ENCODE measurements at places on chromosomes 7 and 10.

DNA sequence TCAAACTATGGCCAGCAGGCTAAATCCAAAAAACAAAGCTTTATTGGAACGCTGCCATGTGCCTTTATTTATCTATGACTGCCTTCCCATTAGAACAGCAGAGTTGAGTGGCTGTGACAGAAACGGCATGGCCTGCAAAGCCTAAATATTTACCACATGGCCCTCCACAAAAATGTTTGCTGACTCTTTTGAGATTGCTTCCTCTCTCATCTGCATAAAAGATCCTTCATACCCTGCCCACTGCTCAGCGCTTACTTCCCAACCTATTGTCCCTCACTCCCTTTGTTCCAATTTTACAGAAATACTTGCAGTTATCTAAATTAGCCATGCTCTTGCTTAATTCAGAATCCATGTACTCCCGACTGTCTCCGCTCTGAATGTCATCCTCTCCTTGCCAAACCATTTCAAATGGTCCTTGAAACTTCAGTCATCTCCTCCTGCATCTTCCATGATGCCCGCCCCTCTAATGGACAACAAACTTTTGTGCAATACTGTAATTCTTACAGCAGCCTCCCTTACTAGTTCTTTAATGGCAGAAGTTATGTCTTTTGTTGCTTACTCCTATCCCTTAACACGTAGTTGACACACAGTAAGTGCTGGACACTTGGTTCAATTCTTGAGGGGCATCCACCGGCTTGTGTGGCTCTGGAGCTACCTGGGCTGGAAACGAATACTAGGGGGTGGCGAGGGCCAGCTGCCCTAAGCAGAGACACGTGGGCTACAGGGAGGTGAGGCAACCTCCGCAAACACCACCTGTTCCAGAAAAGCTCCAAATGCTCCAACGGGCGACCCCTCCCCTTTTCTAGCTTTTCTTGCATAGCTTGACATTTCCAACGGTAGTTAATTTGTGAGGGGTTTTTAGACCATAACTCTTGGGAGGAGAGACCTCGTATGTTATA, 832 bp downstream of the XRCC2 start:
- no peak for DNase-seq

DNA sequence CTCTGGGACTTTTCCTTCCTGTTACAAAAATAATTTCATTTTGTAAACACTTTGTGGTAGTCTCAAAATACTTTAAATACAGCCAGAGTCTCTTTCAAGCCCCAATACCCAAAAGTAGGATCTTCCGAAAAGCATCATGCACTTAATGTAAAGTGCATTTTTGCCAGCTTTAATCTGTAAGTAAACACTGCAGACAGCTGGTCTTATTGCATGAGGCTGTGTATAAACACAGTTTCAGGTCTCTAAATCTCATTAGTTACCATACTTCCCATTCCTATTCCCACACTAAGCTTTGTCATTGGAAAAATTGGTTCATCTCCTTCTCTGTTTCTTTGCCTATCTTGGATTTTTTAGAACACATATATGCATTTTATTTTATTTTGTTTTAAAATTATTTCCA, 87.6 kb upstream of the GNAI1 start:
- no peak for DNase-seq

- no peak for DNase-seq
These were observed 225.4 kb upstream of the ZWINT start for GRCh38 chr10:56586461-56586891.

- DNase-seq = no peak
These were observed 178.6 kb downstream of the FANK1 start for GRCh38 chr10:126075009-126075408.

DNA sequence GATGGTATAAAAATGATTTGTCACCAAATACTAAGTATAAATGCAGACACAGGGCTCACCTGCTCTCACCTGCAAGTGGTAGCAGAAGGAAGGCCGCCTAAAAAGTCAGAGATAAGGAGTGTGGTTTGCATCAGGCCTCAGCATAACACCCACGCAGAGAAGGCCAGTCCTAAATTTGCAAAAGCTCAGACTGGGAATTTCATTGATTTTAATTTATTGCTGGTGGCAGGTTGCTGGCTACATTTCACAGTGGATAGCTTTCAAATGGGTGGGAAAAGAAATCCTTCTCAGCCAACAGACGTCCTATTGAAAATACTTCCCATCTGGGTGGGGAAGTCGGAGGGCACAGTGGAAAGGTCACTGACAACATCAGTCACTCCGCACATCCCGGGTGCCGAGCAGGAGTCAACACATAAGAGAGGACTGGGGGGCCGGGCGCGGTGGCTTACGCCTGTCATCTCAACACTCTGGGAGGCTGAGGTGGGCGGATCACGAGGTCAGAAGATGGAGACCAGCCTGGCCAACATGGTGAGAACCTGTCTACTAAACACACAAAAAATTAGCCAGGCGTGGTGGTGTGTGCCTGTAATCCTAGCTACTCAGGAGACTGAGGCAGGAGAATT, 561.8 kb upstream of the MKI67 start:
- no peak for DNase-seq

- DNase-seq = no peak
These were observed 876 bp downstream of the DNAH11 start for GRCh38 chr7:21543528-21544302.

- DNase-seq = no peak
These were observed 99.4 kb upstream of the EFCAB10 start for GRCh38 chr7:105680505-105681187.

DNA sequence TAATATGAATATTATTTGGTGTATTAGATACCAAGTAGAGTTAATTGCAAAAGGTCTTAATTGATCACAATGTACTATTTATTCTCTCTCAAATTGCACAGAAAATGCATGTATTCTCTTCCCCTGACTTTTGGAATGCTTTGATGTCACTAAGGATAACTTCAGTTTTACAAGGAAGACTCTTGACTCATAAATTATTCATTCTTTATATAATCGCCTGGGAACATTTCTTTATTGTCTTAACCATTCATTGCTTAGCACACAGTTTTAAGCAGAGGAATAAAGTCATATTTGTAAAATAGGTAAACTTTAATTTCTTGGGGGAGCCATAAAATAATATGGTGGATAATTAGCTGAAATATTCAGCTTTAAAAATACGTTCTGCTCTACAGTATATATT, 306.0 kb upstream of the TMEM229A start:
- no peak for DNase-seq

- no peak for DNase-seq
These were observed 118.9 kb downstream of the CFAP58 start for GRCh38 chr10:104472505-104472904.

- DNase-seq = no peak
These were observed 411.8 kb downstream of the SDK1 start for GRCh38 chr7:3712841-3713240.

- DNase-seq = no peak
These were observed 240.7 kb upstream of the CCDC6 start for GRCh38 chr10:60147025-60147424.

DNA sequence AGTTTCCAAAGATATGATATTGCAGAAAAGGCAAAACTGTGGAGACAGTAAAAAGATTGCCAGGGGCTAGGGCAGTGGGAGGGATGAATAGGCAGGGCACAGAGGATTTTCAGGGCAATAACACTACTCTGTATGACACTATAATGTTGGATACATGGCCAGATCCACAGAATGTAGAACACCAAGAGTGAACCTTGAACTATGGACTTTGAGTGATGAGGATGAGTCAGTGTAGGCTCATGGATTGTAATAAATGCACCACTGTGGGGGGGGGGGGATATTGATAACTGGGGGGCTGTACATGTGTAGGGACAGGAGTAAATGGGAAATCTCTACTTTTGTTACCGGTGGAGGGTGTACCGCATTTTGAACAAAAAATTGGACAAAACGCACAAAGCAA, 77.4 kb downstream of the ALOX5 start:
- DNase-seq = no peak

DNA sequence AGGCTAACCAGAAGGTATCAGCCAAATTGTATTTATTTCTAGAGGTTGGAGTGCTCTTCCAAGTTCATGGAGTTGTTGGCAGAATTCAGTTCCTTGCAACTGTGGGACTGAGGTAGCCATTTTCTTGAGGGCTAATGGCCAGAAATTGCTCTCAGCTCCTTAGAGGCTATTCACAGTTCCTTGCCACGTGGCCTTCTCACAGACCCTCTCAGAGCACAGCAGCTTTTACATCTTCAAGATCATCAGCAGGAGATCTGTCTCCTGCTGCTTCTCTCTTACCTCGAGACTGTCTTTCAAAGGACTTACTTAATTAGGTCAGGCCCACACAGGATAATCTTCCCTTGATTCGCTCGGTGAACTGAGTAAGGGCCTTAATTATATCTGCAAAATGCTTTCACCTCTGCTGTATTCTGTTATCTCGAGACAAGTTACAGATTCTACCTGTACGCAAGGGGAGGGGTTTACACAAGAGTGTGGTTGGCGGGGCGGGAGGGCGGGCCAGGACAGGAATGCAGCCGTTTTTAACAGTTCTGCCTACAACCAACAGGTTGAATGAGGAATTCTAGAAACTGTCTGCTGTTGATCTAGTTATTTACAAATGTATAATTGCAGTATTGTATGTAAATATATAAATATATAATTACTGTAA, 15.0 kb downstream of the MIOS start:
- no peak for DNase-seq

GRCh38 chr7:129536323-129536722, 34.0 kb downstream of the SMKR1 start:
- DNase-seq = no peak

- DNase-seq = no peak
These were observed 995 bp upstream of the PARD3 start for GRCh38 chr10:34816085-34816496.

GRCh38 chr10:3365630-3366029, 193.0 kb upstream of the PITRM1 start:
- no peak for DNase-seq

DNA sequence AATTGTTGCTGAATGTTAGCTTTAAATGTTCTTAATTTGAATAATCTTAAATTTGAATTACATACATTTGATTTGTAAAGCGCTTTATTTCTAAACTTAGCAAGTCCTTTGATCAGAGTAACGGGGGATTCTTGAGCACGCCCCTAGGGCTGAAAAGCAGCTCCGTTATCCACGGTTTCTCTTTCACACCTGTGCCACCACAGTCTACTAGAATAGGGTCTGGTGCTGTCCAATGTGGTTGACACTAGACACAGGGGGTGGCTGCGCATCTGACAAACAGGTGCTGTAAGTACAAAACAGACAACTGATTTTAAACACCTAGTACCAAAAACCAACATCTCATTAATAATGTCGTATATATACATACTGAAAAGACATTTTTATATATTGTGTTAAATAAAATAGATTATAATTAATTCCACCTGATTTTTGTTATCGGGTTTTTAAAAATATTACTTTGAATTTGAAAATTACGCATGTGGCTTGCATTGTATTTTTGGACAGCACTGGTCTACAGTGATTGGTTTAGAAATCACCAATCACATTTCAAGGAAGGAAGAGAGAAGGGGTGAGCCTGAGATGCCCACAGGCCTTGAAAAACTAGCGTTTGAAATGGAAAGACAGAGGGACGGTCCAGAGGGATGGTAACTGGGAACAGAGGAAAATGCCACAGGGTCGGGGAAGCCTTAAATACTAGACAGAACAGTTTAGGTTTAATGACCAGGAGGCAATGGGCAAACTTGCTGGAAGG, 7.3 kb downstream of the SEPHS1 start:
- no peak for DNase-seq

DNA sequence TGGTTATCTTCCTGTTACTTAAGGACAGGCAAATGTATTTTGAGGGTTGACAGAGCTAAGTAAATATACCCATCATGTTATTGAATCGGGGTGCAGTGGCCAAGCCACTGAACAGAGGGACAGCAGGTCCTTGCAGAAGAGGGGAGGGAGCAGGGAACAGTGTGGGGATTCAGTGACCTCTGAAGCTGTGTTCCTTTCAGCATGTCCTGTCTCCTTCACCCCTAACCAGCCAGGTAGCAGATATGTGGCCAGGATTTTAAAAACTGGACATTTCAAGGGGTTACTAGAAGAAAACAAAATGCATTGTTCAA, 12.7 kb downstream of the ANK3 start:
- DNase-seq = no peak

DNA sequence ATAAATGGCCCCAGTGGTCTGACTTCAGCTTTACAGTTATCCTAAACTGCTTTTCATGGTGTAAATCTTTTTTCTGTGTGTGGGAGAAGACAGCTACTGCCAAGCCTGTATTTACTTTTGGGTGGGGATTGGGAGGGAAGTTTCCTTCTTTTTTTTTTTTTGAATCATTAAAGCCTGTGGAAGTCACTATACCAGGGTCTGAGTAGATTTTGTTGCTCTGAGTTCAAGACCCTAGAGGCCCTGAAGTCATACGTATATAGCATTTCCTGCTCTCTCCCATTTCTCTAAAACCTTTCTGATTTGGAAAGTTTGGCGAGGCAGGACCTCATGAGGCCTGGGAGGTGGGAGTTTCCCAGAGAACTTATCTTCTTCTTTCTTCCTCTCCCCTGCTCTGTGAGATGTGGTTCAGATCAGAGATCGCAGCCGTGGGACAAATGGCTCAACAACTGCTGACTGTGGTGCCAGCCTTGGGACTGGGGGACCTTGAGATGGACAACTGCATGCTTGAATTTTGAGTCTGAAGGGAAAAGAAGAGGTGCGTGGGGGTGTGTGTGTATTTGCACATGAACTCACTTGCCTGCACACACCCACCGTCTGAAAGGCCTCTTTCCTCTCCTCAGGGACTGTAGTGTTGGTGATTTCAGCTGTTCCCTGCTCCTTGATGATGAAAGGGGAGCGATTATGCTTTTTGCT, 18.1 kb downstream of the LRMDA start:
- no peak for DNase-seq

- DNase-seq = peak; percentile 82
These were observed 4.0 kb upstream of the IGF2BP3 start for GRCh38 chr7:23474094-23474828.

GRCh38 chr10:124092250-124092859, 1.0 kb downstream of the CHST15 start:
- no peak for DNase-seq

GRCh38 chr7:105016068-105016708, 2.2 kb downstream of the KMT2E start:
- no peak for DNase-seq

GRCh38 chr7:92797693-92798092, 38.7 kb downstream of the CDK6 start:
- no peak for DNase-seq

- DNase-seq = no peak
These were observed 129.6 kb downstream of the NPSR1 start for GRCh38 chr7:34787586-34787985.

DNA sequence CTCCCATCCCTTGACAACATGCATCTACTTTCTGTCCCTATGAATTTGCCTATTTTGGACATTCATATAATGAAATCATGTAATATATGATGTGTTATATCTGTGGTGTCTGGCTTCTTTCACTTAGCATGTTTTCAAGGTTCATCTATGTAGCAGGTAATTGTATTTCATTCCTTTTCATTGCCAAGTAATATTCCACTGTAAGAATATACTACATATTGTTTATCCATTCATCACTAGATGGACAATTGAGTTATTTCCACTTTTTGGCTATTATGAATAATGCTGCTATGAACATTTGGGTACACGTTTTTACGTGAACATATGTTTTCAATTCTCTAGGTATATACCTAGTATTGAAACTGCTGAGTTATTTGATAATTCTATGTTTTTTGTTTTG, 238.2 kb downstream of the PTEN start:
- DNase-seq = no peak
